Suprapubic skin (tissue), 4 donors: ENCODE measurements at places on chromosomes 7 and 10.

GRCh38 chr7:67659091-67659490 is 662.5 kb downstream of the TYW1 start:
- DNase-seq: no peak

- no peak for DNase-seq
These were observed 108.9 kb upstream of the FAM3C start for GRCh38 chr7:121505021-121505420.

DNA sequence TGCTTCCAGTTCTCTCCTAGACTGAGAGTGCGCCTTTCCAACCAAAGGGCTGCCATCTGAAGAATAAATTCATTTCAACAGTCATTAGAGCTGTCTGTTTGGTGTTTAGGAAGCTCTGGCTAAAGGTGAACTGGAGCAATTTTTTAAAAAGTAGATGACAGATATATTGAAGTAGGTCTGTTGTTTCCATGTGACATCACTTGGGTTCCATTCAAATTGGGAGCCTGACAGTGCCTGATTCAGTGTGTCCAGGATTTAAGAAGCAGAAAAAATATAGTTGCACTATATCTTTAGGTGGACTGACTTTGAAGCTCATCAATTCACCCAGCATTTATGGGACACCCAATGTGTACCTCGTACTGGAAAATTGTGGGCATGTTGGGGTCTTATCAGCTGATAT is 367.7 kb downstream of the BBS9 start:
- no peak for DNase-seq

DNA sequence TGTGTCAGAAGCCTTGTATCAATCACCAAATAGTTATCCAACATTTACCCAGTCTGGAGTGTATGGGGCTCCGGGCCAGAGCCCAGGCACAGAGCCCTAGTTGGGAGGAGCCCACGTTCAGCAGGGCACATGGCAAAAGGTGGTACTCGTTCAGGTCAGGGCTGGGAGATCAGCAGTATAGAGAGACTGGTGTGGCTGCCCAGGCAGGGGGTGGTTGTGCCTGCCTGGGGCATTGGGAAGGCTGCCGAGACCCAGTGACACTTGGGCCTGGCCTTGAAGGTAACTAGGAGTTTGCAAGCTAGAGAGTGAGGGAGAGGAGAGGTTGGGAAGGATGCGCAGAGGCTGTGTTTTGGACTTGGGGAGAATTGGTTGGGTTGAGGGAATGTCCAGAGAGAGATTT is 48.9 kb upstream of the IGFBP3 start:
- peak; percentile 49 for DNase-seq

DNA sequence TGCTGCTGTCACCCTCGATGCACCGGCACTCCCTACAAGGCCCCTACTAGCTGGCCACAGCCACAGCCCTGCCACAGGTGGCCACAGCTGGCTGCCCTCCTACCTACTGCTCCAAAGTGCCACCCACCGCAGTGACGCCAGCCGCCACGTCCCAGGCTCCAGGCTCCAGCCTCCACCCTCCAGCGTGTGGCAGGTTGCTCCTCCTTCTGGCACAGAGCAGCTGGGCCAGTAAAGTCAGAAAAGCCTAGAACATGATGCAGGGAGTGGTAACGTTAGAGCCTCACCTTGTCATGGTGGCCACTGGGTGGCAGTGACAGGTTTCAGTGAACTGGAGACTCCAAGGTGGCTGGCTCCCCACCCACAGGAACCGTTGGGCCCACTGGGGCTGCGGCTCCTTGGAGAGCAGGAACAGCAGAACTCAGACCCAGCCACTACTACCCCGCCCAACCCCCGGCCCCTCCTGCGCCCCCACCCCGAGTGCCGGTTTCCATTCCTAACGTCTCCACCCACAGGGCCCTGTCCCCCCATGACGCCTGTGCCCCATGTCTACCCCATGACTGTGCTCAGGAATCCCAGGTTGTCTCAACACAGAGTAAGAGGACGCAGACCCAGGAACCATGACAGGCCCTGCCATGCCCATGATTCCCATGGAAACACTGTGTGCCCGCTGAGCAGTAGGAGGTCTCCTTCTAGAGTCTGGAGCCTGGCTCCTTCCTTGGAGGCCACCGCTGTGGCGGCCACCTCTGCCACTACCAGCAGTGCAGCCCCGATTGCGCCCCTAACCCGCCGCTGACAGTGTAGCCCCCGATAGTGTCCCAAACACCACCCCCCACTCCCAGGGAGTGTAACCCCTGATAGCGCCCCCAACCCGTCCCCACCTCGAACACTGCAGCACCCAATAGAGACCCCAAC is 52.3 kb upstream of the ZNF33B start:
- DNase-seq: no peak

- no peak for DNase-seq
These were observed 81.0 kb upstream of the ITPRID1 start for GRCh38 chr7:31432836-31433340.

DNA sequence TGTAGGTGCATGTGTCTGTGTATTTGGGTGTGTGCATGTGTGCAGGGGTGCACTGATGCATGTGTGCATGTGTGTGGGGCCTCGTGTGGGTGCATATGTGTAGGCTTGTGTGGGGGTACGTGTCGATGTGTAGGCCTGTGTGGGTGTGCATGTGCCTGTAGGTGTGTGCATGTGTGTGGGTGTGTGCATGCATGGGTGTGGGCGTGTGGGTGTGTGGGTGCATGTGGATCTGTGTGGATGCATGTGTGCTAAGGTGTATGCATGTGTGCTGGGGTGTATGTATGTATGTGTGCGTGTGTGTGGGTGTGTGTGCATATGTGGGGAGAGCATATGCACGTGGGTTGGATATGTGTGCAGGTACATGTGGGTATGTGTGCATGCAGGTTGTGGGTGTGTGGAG is 73.2 kb downstream of the NKX6-2 start:
- DNase-seq: peak; percentile 38

DNA sequence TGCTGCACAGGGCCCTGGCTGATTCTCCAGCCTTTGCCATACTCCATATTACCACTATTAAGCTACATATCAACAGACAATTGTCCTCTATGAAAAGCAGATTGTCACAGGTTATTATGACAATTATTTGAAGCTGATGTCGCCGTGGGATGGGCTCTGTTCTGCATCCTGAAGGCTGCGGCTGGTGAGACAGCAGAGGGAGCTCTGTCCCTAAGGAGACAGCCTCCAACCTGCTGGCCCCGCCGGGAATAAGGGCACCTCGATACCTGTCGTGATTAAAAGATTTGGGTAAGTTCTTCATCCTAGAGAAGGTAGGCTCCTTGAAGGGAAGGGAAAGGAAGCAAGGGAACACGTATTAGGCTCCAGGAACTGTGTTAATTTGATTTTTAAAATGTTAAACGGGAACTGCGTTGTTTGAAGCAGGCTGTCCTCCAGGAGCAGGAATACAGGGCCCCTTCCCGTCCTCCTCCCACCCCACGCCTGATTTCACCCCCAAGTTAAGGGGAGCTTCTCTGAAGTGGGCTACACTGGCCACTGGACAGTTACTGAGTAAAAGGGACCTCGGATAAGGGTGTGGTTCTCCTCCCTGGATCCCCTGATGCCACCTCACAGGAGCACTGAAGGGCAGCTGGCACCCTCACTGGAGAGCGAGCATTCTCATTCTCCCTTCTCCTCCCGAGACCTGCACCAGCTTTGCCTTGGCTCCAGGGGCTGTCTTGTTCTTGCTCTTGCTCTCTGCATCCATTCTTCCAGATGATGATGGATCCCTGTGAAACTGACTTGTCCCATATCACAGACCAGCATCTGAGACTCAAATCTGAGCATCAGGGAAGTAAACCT is 11.8 kb upstream of the TIAL1 start:
- DNase-seq: no peak

- no peak for DNase-seq
These were observed 98.8 kb downstream of the COBL start for GRCh38 chr7:51217804-51218203.

GRCh38 chr7:76330261-76330660 is 27.8 kb downstream of the HSPB1 start:
- no peak for DNase-seq

DNA sequence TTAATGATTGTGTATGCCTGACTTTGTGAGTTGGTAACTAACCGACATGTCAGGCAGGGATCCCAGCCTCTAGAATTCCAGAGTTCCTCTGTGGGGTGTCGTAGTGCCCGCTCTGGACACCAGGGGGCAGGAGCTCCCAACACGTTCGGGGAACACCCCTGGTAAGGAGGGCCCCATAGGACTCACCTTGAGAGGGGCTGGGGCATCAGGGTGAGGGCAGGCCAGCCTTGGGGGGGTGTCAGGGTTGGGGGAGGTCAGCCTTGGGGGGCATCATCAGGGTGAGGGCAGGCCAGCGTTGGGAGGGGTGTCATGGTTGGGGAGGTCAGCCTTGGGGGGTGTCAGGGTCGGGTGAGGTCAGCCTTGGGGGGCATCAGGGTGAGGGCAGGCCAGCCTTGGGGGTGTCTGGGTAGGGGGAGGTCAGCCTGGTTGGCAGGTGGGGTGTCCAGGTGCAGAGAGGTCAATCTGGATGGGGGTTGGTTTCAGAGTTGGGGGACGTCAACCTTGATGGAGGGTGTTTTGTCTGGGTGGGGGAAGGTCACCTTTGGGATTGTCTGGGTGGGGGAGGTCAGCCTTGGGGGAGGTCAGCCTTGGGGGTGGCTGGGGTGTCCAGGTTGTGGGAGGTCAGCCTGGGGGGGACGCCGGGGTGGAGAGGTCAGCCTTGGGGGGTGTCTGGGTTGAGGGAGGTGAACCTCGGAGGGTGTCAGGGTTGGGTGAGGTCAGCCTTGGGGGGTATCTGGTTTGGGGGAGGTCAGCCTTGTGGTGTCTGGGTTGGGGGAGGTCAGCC is 45.6 kb upstream of the SUN1 start:
- DNase-seq: peak; percentile 84

DNA sequence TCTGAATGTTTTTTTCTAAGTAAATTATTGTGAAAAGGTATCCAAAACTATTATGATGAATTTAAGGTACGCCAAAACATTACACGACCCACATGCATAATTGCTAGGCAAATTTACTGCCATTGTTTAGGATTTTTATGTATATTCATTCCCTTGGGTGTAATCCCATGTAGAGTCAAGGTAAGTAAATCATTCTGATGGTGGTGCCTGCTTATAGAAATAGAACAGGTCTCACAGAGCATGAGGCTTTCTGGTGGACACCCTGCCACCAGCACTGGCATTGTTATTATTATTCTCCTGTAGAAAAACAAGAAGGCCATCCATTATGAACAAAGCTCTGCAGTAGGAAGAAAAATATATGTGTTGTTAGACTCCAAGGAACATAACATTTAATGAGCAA is 111.7 kb upstream of the ZNF804B start:
- DNase-seq: no peak

DNA sequence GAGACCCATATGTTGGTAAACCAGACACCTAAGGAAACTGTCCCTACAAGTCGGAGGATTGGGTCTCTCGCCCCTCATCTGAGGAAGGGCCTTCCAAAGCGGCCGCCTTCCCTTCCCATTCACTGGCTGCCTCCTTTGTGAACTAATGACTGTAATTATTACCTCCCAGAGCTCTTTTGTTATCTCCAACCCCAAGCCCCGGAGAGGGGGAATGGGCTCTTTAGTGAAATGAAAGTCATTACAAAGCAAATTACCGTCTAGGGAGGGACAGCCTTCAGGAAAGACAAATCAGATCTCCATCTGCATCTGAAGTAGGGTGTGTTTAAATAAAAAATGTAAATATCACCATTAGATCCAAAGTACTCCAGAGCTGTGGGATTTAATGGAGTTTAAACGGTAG is 2.6 kb upstream of the GAD2 start:
- no peak for DNase-seq

DNA sequence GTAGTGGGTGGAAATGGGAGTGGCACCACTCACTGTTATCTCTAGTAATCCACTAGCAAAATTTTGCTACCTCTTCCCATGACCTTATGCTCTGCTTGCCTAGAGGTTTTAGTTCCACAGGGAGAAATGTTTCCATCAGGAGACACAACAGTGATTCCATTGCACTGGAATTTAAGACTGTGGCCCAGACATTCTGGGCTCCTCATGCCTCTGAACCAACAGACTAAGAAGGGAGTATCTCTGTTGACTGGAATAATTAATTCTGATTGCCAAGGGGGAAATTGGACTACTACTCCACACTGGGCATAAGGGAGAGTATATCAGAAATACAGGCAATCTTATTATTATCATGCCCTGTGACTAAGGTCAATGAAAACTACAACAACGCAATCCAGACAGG is 16.2 kb upstream of the BRAF start:
- no peak for DNase-seq

GRCh38 chr7:47954231-47954911 is 6.1 kb upstream of the PKD1L1 start:
- DNase-seq: no peak

DNA sequence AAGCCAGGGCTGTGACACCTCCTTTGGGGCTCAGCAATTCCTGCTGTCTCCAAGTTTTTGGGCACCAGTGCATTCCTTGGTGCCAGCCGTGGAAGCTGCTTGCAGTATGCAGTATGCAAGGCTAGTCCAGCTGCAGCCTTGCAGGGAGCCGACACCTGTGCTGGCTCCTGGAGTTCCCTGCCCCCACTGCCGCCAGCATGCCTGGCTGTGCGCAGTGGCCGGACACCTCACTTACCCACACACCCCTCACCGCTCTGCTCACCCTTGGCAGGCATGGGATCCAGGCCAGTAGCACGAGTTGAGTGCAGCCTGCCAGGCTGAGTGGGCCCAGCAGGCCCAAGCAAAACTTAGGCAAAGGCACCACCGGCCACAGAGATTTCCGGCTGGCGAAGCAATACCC is 77.4 kb downstream of the SAMD9 start:
- no peak for DNase-seq

DNA sequence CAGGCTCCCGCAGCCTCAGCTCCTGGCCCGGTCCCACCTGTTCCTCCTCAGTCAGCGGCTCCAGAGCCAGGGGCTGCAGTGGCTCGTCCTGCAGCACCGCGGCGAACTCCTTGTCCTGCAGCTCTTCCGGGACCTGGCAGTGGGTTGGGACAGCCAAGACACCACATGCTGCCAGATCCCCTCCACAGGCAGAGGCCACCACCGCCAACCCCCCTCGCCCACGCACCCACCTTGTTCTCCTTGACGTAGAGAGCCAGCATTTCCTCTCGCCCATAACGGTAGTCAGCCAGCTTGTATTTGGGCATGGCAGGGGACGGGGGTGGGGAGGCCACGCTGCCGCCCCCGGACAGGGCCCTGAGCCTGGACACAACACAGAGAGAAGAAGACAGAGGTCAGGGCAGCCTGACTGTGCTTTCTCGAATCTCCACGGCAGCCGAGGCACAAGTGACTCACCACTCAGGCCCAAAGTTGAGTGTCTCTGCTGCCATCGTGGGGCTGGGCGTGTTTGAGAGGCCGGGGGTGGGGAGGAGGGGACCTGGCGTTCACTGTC is 6.2 kb downstream of the GIGYF1 start:
- DNase-seq: no peak

DNA sequence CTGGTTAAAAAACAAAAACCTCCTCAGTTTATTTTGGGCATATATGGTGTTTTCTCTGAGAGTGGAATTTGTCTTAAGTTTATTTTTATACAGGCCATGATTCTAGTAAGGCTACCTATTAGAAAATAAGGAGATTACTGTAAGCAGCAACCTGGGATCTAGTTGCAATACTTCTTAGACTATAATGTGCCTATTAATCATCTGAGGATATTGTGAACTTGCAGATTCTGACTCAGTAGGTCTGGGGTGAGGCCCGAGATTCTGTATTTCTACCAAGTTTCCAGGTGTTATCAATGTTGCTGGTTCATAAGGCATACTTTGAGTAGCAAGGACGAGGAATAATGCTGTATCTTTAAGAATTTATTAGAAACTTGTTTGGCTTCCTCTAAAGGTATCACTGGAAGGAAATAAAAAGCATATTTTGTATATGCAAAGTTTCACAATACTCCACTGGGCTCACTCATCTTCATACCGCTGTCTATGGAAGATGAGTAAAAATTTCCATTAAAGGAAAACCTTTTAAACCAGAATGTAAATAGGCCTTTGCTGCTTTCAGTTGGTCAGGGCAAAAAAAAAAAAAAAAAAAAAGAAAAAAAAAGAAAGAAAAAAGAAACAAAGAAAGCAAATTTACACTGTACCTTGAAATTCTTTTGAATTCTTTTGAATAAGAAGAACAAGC is 105.8 kb downstream of the BMPER start:
- no peak for DNase-seq
